ENCODE measurements at places on chromosomes 6 and 20. TPM values are rescaled to one million over a fixed set of nuclear protein-coding genes. Genes with fewer than 3 reads are reported as not detected.

DNA sequence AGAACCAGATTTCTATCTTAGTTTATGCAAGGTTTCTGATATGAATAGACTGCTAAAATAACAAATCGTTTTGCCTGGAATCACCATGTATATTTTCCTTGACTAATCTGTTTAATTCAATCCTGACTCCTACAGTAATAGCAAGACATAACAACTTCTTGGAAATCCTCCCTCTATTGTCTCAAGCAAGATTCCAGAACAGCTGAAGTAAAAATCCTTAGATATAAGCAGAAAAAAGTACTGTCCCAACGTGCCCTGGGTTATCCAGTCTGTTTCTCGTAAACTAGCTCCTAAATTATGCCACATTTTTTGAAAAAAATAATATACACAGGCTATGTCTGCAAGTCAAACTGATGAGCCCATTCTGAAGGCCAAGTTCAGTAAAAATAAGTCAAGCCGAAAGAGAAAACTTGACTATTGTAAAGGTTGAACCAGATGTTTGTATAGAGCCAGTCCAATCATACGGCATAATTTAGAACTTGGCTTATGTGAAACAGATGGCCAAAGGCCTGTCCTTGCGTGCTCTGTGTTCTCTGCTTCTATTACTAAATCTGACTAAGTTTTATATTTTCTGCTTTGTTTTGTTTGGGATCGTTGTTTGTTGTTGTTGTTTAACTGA is 341.6 kb upstream of the NRSN1 start:
- no peak for DNase-seq

DNA sequence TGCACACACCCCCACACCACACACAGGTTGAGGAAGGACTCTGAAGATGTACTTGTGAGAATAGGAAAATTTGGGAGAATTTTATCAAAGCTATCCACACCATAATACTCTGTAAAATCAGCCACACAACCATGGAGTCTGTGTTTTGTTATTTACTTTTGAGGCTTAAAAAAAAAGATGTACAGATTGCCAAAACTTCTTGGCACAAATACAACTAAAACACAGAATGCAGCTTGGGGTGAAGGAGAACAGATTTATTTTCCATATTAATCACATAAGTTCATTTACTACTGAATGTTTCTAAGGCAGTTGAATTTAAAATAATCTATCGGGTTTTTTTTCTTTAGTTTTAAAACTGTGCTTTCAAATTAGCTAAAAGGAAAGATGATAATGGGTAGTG is 32.8 kb upstream of the KCNQ5 start:
- no peak for DNase-seq

DNA sequence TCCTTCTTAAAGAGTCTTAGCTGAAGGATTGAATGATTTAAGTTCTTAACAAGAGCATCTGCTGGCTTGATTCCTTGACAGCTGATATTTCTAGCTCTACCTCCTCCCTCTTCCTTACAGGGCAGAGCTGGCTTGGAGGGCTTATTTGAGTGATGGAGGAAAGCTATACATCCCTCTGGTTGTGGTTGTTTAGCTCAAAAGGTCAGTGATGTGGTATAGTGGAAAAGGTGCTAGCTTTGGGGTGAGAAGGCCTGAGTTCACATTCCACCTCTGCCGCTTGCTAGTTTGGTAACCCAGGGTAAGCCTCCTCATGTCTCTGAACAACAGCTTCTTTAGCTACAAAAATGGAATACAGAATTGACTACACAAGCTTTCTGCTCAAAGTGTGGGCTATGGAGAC is 8.3 kb downstream of the CHMP4B start:
- no peak for DNase-seq

DNA sequence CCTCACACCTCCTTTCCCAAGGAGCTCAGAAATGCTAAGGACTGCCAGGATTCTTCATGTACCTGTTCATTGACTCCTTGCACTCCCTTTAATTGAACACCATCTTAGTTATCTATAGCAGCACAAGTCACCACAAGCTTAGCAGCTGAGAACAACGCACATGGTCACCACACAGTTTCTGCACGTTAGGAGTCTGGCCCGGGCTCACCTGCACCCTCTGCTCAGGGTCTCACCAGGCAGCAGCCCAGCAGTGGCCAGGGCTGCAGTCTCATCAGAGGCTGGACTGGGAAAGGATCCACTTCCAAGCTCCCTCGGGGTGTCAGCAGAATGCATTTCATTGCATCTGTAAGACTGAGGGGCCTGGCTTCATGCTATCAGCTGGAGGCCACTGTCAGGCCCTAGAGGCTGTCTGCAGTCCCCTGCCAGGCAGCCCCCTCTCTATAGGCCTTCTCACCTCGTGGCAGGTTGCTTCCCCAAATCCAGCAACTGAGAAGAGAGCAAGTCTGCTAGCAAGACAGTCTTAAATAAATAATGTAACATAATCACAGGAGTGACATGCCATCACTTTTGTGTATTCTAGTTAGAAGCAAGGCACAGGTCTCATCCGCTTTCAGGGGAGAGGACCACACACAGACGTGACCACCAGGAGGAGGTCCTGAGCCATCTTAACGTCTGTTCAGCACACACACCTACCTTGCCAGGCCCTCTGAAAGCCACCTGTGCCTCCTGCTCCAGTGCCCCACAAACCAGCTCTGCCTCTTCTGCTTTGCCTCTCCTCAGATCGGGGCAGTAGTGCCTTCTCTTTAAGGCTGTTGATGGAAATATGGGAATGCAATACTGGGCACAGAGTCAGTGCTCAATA is 165.2 kb upstream of the CST7 start:
- no peak for DNase-seq

- no peak for DNase-seq
These were observed 7.8 kb downstream of the ZBP1 start for GRCh38 chr20:57612436-57612835.

DNA sequence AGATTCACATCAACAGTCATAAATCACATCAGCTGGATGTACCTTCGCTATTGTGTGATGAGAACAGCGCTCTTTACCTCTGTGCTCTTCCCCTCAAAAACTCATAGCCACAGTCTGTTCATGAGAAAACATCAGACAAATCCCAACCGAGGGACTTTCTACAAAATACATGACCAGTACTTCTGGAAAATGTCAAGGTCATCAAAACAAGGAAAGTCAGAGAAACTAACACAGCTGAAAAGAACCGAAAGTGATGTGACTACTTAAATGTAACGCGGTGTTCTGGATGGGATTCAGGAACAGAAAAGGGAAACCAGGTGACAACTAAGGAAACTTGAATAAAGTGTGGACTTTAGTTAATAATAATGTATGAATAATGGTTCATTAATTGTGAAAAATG is 112.0 kb upstream of the CBLN4 start:
- no peak for DNase-seq

DNA sequence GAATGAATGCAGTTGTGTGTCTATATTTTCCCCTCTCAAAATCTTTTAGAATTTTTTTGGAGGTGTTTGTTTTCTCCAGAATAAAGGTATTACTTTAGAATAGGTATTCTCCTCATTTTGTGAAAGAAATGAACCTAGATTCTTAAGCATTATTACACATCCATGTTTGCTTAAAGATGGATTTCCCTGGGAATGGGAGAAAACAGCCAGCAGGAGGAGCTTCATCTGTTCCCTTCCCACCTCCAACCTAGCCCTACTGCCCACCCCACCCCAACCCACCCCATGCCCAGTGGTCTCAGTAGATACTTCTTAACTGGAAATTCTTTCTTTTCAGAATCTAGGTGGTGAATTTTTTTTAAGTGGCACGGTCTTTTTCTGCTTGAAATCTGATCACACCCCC is 127.8 kb downstream of the CD109 start:
- no peak for DNase-seq

DNA sequence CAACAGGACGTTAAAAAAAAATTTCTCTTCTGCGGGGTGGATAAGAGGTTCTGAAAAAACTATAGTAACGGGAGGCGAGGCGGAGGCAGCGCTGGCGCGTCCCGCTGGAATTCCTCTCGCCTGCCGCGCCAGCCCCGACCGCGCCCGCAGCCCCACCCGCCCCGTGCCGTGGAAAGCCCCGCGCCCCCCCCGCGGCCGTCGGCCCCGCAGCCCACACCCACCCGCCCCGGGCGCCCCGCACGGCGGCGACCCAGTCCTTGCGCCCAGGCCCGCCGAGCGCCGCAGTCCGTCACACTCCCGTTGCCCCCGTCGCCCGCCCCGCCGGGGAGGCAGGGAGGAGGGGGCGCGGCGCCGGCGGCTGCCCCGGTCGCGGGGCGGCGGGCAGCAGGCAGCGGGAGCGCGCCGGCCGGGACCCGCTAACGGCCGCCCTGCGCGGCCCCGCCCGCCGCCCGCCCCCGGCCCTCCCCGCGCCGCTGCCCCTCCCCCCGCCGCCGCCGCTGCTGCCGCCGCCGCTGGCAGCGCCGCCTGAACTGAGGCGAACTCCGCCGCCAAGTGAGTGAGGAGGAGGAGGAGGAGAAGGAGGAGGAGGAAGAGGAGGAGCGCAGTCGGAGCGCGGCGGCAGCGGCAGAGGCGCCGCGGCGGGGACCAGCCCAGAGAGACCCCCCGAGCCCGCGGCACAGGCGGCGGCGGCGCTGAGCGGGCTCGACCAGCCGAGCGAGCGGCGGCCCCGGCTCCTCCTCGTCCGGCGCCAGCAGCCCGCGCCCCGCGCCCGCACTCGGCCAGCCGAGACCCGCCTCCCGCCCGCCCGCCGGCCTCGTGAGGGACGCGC is at the start of gene QKI:
Gene QKI (plus strand): TSS at position 602 of the 829 bp plus-strand sequence. CDS start 476 bp downstream, outside the sequence.
- peak; percentile 57 for DNase-seq

- DNase-seq: peak; percentile 1
These were observed 19.2 kb downstream of the HMGN3 start for GRCh38 chr6:79215213-79215824.

GRCh38 chr6:101086473-101086872 is 205.3 kb upstream of the ASCC3 start:
- DNase-seq: no peak

GRCh38 chr6:100339574-100340255 is 125.0 kb downstream of the SIM1 start:
- DNase-seq: no peak

DNA sequence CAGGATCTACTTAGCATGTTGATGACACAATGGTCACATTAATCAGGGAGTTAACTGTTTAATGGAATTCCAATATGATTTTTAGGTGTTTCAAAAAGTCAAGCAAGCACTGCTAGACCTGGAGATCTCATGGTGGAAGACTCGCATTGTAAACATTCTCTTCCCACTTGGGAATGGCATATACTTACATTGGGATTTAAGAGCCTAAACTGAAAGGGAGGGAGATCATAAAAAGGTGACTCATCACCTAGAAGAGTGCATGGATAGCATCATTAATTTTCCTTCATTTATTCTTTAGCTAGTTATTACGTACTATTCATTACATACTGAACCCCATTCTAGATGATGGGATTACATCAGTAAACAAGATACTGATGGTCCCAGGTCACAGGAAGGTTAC is 185.4 kb downstream of the TASP1 start:
- DNase-seq: no peak

DNA sequence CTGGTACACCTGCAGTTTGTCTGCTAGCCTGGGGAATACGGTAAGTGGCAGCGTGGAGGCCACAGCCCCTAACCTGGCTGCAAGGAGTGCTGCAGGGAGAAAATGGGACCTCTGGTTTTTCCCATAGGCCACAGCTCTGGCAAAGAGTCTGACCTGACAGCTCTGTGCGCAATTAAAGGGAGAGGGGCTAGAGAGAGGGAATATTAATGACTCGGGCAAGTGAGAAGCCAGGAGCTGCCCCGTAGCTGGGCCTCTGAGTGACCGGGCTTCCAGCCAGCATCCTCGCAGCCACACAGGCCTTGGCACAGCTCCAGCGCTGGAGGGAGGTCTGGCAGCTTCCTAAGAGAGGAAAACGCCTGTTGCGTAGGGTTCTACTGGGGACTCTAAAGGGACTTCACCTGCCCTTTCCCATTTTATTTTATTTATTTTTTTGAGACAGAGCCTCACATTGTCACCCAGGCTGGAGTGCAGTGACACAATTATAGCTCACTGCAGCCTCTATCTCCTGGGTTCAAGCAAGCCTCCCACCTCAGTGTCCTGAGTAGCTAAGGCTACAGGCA is 18.2 kb upstream of the OCSTAMP start:
- DNase-seq: no peak

GRCh38 chr20:25036331-25036936 is 21.5 kb downstream of the ACSS1 start:
- no peak for DNase-seq

GRCh38 chr6:56458324-56458884 is 184.3 kb downstream of the DST start:
- no peak for DNase-seq

DNA sequence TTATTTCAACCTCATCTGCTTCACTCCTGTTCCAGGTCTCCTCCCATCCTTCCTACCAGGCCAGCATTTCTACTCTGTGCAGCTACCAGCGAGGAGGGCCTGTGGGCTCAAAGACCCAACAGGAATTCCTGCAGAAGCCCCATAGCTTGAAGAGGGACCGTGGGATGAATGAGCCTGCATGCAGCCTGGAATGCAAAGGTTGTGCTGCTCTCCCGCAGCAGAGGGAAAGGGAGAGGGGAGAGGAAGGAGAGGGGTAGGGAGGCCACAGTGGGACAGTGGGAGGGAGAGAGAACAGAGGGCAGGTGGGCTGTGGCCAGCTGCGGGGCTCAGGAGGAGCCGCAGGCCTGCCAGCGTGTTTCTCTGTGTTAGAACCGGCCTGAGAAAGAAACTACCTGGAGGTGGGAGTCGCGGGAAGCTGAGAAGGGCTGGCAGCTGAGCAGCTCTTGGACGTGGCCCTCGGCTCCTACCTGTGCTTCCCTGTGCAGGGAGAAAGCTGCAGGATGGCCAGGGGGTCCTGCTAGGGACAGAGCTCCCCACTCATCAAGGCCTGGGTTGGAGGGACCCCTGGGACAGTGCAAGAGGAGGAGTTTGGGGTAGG is 66.1 kb upstream of the MLN start:
- DNase-seq: no peak

KCNB1 gene
- 2.8 TPM for total RNA-seq

PHF3 gene
- 46.2 TPM for total RNA-seq

FNDC1 gene
- 0.09 TPM for total RNA-seq
